ENCODE measurements at places on chromosomes 4 and X. TPM values are rescaled to one million over a fixed set of nuclear protein-coding genes. Genes with fewer than 3 reads are reported as not detected.

DNA sequence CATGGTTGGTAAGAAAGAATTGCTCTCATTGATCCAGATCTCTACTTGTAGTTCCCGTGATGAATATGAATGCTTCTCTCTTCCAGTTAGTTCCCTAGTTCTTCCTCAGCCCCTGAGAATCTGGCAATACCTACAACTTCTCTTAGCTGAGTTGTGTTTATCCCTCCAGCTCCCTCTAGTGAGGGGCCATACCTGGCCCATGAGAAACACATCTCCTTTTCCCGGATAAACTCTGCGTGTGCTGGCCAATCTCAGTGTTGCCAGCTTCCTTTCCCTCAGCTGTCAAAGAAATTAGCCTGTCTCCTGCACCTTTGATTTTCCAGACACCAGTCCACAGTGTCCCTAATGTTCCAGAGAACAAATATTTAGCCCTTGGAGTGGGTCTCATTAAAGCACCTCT lies 5.7 kb downstream of the CBLL2 start:
- H3K27ac ChIP-seq = no peak overlapping the region
- H3K27me3 ChIP-seq = no peaks in the 10 kb centered on the region
- H3K36me3 ChIP-seq = no peaks in the 10 kb centered on the region
- no peak for DNase-seq
- H3K4me3 ChIP-seq = no peak overlapping the region

GRCh38 chr4:173490817-173491528 lies 39.1 kb downstream of the HAND2 start:
- no peak overlapping the region for H3K4me3 ChIP-seq
- no peaks in the 10 kb centered on the region for H3K36me3 ChIP-seq
- H3K27me3 ChIP-seq = no peaks in the 10 kb centered on the region
- H3K27ac ChIP-seq = no peak overlapping the region
- no peaks in the 10 kb centered on the region for H3K4me1 ChIP-seq
- DNase-seq = no peak

Gene TRMT2B
- total RNA-seq = 19.0 TPM

GRCh38 chr4:157908691-157909090 lies 264.1 kb downstream of the GASK1B start:
- H3K36me3 ChIP-seq = no peaks in the 10 kb centered on the region
- no peak overlapping the region for H3K27ac ChIP-seq
- H3K27me3 ChIP-seq = no peaks in the 10 kb centered on the region

DNA sequence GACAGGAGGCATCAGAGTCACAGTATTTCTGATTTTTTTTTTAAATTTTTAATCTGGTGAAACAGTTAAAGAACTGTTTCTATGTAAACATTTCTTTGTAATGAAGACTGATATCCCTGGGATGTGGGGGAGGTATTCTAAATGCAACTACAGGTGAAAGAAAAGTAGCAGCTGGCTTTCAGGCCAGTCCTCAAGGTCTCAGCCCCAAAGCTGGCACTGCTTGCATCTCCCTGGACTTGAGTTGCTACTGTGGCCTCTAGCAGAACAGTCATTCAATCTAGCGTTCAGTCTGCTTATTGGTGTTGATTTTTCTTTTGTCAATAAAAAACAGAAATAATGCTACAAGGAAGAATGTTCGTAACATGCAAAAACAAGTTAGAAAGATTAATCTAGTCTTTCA lies 4.9 kb downstream of the MBNL3 start:
- H3K27me3 ChIP-seq = peaks cover 3% of the 10 kb centered on the region
- no peak overlapping the region for H3K27ac ChIP-seq
- no peaks in the 10 kb centered on the region for H3K4me1 ChIP-seq
- no peak for DNase-seq

Gene TMEM31
- total RNA-seq = 0.63 TPM

Gene EDA
- 9.2 TPM for total RNA-seq

Gene MTMR8
- 2.7 TPM for total RNA-seq

DNA sequence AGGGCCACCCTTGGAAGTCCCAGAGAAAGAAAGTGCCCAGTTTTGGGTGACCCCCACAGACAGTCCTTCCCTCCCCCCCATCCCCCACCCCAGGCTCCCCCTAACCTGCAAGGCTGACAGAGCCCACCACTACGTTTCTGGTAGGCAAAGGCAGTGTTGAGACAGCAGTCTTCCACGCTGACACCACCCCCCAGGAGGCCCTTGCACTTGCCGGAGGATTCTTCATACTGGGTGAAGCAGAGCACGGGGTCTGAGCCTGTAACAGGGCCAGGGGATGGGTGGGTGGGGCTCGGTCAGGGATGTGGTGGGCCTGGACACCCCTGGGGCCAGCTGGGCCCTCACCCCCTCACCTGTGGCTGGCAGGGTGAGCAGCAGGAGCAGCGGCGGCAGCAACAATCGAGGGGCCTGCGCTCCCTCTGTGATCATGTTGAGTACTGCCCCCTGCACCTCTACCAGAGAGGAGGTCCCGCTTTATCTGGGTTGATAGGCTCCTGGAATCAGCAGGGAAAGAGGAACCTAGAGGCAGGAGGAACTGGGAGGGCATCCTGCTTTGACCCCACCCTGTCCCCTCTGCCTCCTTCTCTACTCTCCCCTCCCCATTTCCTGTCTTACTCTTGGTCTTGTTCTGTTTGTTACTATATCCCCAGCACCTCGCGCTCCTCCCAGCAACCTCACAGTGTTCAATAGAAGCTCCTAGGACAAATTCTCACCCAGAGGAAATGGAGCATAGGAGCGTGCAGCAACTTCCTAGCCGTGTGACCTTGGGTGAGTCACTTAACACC lies at the start of gene CFP:
TSS of gene CFP (minus strand) at position 512 of the 782 bp plus-strand sequence. CDS start at position 426, 86 bp downstream.
- no peak within 1 kb of the TSS for H3K4me3 ChIP-seq
- no peak within 1 kb of the TSS for H3K27ac ChIP-seq
- H3K4me1 ChIP-seq = no peaks in the 10 kb centered on the region
- no peaks in the 10 kb centered on the region for H3K27me3 ChIP-seq

Gene RASGEF1B
- 12.4 TPM for total RNA-seq

Gene TDO2
- total RNA-seq = not detected

Gene FREM3
- total RNA-seq = not detected

GRCh38 chrX:54288277-54288676 lies 69.6 kb downstream of the WNK3 start:
- H3K4me1 ChIP-seq = no peaks in the 10 kb centered on the region
- no peak overlapping the region for H3K27ac ChIP-seq
- no peak overlapping the region for H3K4me3 ChIP-seq
- H3K36me3 ChIP-seq = no peaks in the 10 kb centered on the region
- no peaks in the 10 kb centered on the region for H3K27me3 ChIP-seq

DNA sequence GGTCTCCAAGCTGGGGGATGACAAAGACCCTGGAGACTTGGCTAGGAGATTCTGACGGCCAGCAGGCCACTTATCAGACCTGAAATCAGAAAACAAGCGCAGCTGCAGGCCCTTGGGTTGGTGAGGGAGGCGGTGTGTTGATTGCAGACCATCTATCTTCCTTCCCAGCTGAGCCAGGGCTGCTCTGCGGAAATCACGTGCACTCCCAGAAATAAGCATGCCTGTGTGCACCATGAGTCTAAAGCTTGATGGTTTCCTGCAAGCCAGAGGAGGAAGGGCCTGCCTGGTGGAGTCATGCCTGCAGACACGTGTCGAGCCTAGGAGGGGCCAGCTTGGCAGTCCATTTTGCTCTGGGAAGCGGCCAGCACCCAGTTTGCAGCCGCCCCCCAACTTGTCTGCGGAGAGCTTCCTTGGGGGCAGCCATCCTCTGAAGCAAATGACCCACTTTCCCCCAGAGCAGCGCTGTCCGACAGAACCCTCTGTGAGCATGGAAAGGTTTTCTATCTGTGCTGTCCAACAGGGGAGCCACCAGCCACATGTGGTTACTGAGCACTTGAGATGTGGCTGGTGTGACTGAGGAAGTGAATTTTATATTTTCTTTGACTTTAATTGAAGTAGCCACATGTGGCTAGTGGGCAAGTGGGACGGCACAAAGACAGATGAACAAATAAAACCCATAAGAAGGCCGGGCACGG lies 175.7 kb upstream of the BCOR start:
- H3K4me3 ChIP-seq = no peak overlapping the region
- no peaks in the 10 kb centered on the region for H3K36me3 ChIP-seq
- H3K27ac ChIP-seq = no peak overlapping the region
- H3K27me3 ChIP-seq = no peaks in the 10 kb centered on the region
- H3K4me1 ChIP-seq = no peaks in the 10 kb centered on the region

Gene SERTM2
- not detected for total RNA-seq

DNA sequence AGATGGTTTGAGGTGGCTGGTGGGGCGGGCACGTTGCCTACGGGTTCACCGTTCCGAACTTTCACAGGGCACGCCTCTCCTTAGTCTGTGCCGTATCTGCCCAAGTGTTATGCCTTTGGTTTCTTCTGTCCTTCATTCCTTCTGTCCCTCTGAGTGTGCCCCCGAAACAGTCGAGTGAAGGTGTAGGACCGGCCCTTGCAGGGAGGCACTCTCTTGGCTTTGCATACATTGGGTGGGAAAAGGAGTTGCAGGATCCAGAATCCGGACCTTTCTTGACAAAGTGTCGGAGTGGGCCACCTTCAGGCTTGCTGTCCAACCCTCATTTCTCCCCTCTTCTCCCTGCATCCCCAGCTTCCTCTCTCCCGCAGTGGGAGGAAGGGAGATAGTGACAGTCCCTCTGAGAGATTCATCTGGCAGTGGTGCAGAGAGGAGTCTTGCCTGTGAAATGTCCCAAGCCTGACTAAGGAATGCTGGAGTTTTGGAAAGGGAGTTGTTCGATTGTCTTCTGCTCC lies 569 bp downstream of the ARFIP1 start:
- no peaks in the 10 kb centered on the region for H3K27me3 ChIP-seq
- peak overlapping the region; percentile 53 for H3K4me3 ChIP-seq
- DNase-seq = no peak
- no peaks in the 10 kb centered on the region for H3K36me3 ChIP-seq
